ENCODE measurements at places on chromosomes 7 and 10.

- DNase-seq = peak; percentile 35
Measured at GRCh38 chr7:22732556-22733126, 5.6 kb downstream of the IL6 start.

GRCh38 chr7:77575187-77575586 is 38.1 kb downstream of the PTPN12 start:
- no peak for DNase-seq

DNA sequence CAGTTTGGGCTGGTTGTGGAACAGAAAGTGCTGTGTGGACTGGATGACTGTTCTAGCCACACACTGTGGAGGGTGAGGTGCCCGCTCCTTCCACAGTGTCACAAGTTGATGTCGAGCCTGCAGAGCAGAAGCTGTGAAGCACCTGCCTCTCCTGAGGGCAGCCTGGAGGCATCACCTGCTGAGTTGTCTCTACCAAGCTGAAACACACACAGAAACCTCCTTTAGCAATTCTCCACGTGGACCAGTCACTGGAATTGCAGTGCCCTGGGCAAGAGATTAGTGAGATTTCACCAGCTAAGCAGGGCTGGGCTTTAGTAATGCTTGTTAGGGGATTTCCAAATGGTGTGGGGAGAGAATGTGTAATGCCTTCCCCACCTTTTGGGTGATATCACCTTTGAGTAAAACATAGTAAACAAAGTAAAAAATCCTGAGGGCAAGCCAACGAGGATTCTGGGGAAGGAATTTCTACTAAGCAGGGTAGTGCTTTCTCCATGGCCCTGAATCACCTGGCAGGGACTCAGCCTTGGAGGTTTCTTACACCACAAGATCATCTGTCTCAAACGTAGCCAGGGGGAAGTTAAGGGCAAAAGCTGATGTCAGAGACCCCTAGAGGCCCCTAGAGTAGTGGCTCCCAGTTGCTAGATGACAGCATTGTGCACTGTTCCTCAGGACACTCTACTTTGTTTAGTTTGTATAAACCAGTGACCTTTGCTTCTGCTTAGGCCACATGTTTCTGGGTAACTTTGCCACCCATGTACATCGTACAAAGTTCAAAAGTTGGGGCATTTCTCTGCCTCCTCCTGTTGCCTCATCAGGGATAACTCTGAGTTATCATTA is 233.1 kb upstream of the IGFBP3 start:
- peak; percentile 38 for DNase-seq

- DNase-seq = peak; percentile 27
Measured at GRCh38 chr7:83532219-83532618, 116.7 kb downstream of the SEMA3E start.

DNA sequence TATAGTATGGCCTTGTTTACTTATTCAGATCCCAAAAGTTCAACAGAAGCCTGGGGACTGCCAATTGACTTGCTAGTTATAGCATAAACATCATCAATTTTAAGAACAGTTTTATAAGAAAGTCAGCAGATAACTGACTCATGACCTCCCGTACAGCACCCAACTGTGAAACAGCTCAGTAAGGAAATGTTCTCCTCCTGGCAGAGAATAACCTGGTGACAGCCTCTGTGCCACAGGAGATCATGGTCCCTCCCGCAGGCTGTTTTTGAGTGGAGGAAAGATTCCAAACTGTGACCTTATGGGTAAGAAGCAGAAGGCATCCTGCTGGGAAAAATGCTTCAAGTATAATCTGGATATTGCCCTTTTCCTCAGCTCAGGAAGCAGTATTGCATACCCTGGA is 182.5 kb downstream of the SEMA3D start:
- peak; percentile 73 for DNase-seq

DNA sequence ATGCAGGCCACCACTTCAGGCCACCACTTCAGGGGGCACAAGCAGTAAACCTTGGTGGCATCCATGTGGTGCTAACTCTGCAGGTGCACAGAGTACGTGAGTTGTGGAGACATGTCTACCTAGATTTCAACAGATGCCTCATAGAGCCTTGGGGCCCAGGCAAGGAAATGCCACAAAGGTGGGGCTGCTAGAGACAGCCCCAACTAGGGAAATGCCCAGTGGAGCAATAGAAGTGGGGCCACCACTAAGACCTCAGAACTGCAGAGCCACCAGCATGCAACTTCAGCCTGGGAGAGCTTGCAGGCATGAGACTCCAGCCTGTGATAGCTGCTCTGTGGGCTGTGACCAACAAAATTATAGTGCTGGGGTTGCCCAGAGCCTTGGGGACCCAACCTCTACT is 107.6 kb downstream of the DNAJC1 start:
- no peak for DNase-seq

DNA sequence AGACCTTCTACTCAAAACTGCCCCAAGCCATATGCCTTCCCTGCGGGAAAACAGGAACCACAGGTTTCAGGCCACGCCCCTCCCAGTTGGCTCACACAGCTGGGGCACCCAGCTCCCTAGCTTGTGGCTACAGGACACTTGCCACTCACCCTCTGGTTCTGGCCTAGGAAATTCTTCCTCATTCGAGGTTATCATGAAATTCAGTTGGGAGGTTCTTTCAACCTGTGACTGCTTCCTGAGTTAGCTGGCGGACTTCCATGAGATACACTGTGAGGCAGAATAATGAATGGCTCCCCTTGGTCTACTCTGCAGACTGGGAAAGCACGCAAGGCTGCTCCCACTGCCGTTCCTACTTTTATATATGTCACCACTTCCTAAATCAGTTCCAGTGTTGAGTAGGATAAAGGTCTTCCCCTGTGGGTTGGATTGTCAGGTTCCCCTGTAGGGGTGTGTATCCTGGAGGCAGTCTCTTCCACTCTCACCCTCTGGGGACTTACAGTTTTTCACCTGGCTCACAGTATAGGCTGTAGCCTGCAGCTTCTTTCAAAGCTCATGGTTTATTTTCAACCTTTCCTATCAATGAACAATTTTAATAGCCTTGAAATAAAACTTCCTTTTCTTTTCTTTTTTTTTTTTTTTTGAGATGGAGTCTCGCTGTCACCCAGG is 37.0 kb downstream of the GPR22 start:
- peak; percentile 25 for DNase-seq

- DNase-seq = peak; percentile 38
Measured at GRCh38 chr10:21496343-21497176, 28.9 kb downstream of the SKIDA1 start.

GRCh38 chr7:36171503-36171902 is 18.4 kb downstream of the EEPD1 start:
- no peak for DNase-seq

- no peak for DNase-seq
Measured at GRCh38 chr10:126262233-126262838, 125.9 kb downstream of the ADAM12 start.

DNA sequence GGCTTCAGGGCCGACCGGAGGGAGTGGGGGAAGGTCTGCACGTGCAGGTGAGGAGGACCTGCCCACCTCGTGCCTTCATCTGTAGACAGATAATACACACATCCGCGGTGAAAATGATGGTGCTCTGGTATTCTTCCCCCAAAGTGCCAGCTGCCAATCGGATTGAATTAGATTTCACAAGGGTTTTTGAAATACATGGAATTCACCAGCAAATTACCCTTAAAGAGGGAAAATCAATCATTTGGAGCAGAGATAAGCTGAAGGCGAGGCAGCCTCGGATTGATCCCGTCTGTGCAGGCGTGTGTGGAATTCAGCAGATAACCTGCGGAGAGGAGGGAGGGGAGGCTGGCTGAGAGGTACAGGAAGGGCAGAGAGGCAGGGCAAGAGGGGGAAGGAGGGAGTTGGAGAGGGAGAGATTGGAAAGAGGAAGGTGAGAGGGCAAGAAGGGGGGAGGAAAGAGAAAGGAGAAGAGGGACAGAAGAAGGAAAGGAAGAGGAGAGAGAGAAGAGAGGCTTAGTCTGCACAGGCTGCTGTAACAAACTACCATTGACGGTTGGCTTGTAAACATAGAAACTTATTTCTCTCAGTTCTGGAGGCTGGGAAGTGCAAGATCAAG is 84.2 kb downstream of the C10orf105 start:
- no peak for DNase-seq

- DNase-seq = no peak
Measured at GRCh38 chr7:96624954-96625353, 84.7 kb downstream of the SEM1 start.

DNA sequence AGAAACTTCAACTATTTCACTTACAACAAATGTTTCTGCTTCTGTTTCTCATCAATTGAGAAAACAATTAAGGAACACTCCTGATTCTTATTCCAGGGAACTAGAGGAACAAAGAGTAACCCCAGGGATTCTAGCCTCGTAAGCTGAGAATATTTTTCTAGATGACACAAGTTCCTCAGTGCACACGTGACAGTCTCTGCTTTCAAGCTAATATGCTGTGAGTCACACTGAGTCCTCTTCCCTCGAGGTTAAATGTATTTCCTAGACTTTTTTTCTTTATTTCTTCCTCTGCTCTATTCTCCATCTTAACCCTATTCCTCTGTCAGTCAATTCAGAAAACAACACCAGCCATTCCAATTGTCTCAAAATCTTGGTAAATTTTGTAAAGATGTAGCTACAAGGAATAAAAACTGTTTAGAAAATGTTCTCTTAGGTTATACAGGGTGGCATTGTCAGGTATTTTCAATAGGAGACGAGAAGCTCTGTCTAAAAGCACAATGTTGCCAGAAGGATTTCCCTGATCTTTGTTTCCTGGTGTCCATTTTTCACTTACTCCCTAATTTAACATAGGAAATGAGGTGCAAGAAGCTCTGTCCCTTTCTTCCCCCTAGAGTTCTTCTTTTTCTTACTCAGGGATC is 5.8 kb upstream of the C1GALT1 start:
- peak; percentile 95 for DNase-seq

DNA sequence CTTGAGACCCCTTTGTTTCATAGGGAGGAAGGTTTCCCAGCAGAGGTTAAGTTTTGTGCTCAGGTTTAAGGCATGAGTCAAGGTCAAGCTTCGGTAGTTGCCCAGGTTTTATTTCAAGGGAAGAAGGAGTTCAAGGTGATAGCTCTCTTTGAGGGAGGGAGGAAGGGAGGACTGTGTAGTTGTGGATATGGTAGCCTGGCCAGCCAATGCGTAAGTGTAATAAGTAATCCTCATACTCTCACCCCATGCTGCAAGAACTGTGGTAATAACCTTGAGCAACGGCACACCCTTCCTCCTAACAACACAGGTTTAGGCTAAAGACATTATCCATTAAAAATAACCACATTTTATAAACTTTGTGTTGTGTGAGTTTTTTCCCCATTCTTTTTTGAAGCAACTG is 478.9 kb downstream of the KCNMA1 start:
- no peak for DNase-seq

GRCh38 chr7:90520484-90520883 is 51.0 kb downstream of the PTTG1IP2 start:
- no peak for DNase-seq

DNA sequence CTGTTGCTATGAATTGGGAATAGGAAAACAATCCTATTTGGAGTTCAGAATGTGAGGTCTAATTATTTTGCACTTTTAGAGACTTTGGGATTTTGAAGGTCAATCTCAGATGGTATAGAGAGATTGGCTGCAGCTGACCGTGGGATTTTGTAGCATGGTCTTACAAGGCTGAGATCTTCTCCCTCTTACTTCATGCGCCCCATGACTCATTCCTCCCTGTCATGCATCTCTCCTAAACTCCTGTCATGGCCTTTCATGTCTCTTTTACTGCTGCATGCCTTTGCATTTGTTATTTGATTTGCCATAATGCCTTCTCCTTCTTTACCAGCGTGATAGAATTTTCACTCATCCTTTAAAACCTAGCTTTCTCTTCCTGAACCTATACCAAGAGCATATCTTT is 133.1 kb downstream of the BBS9 start:
- DNase-seq = no peak

- DNase-seq = peak; percentile 95
Measured at GRCh38 chr10:78756604-78757343, 312.0 kb upstream of the ZMIZ1 start.

DNA sequence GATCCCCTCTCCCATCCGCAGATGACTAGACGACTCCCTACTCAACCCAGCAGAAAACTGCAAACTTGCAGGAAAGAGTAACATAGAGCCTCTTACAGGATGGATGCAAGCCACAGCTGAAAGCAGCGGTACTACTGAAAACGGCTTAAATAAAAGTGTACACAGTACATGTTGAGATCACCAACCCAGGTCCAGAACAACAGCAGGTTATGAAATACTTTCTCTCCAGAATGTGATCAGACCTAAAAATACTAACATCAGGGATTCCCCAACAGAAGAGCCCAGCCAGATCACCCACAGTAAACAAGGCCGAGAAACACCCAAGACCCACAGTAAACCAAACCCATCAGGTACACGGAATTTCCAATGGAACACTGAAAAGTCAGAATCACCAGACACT is 13.2 kb downstream of the ATE1 start:
- no peak for DNase-seq

DNA sequence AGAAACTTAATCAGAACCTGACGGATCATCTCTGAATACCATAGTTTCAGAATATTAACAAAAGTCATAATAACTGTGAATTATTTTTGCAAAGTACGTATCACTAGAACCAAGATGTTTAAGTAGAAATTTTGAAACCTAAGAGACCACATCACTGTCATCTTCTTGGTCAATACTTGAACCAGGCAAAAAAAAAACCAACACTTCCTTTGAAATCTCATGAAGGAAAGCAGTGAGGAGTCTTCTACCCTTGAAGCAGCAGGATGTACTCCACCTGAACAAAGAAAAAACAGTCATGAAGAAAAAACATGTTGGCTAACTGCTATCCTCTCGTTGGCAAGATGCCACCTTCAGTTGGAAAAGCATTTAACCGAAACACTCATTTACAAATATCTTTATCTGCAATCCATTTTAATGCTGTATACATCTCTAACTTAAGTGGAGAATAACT is 82.4 kb downstream of the SRPK2 start:
- no peak for DNase-seq

DNA sequence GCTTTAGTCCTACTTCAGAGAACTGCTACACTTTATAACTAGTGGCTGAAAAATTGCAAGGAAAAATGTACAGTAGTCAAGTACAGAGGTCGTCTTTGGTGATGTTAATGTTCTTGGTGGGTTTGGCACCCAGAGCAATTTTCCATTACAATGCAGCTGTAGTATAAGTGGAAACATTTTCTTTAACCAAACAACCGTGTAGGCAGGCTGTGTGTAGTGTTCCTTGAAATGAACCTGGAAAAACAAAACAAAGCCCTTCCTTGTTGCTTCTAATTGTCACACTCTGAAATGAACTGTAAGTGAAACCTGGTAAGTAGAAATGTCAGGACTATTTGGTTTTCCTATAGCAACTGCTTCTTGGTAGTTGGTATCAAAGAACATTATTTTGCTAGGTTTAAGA is 256.9 kb downstream of the MDFIC start:
- no peak for DNase-seq

- no peak for DNase-seq
Measured at GRCh38 chr7:18803923-18804322, 308.4 kb downstream of the HDAC9 start.

- no peak for DNase-seq
Measured at GRCh38 chr10:4687397-4687796, 138.6 kb upstream of the AKR1E2 start.

Data from A172 (cell line).